Gastrocnemius medialis (tissue), 4 donors: ENCODE measurements at places on chromosomes 6 and 20. TPM values are rescaled to one million over a fixed set of nuclear protein-coding genes. Genes with fewer than 3 reads are reported as not detected.

ADRM1 gene
- total RNA-seq: 639 TPM

LPA gene
- total RNA-seq: not detected

CAP2 gene
- total RNA-seq: 208 TPM

- DNase-seq: no peak
- no peaks in the 10 kb centered on the region for H3K27me3 ChIP-seq
- H3K36me3 ChIP-seq: no peaks in the 10 kb centered on the region
These were observed 20.4 kb upstream of the LAMA4 start for GRCh38 chr6:112274774-112275173.

- H3K27ac ChIP-seq: peak within 1 kb of the TSS; percentile 76
- H3K27me3 ChIP-seq: peaks cover 18% of the 10 kb centered on the region
- DNase-seq: peak; percentile 6
- H3K4me3 ChIP-seq: peak within 1 kb of the TSS; percentile 61
These were observed at the start of gene AKAP12 for GRCh38 chr6:151239603-151240035. Gene AKAP12 (plus strand): TSS chr6:151239967. CDS start chr6:151240563, 596 bp downstream.

- no peak for DNase-seq
- H3K4me3 ChIP-seq: no peak overlapping the region
- no peak overlapping the region for H3K27ac ChIP-seq
- no peaks in the 10 kb centered on the region for H3K36me3 ChIP-seq
These were observed 95.1 kb upstream of the MPC1 start for GRCh38 chr6:166477647-166478365.

DNA sequence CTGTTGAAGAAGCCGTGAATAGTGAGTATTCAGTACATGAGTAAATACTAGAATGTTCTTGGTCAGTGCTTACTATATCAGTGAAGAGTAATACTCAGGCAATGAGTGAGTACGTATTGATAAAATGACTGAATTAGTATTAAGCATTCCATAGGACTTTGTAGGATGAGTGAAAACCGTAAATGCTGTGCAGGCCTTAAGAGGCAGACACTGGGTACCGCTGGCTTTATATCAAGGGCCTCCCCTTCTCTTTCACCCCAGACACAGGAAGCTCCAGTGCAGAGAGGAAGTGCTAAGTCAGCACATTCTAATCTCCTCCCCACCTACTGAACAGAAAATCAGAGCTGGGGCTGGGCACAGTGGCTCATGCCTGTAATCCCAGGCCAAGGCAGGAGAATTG is 24.2 kb downstream of the POFUT1 start:
- DNase-seq: no peak
- H3K27me3 ChIP-seq: no peaks in the 10 kb centered on the region

DNA sequence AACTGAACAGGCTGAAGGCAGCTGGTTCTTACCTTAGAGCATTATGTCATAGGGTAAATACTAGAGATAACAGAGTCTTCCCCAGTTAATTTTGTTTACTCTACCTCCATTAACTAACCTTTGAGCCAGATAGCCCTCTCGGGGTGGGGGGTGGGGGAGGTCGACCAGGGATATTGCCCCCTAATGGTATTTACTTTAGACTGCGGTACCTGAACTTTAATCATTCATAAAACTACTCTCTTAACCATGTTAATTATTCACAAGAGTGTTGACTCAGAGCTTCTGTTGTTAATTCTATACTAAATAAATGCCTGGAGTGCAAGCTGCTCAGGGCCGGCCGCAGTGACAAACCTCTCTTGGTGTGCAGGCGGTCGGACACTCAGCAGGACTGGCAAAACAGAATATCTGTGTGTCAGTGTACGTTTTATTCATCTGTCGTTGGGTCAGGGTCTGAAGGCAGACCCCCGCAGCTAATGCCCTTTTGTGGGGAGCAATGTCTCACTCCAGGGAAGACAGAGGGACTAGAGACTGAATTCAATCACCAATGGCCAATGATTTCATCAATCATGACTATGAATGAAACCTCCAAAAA is 152.4 kb upstream of the COL21A1 start:
- H3K36me3 ChIP-seq: no peaks in the 10 kb centered on the region
- no peaks in the 10 kb centered on the region for H3K27me3 ChIP-seq
- no peak overlapping the region for H3K27ac ChIP-seq
- no peaks in the 10 kb centered on the region for H3K4me1 ChIP-seq
